ENCODE measurements at places on chromosomes 13 and 19.

DNA sequence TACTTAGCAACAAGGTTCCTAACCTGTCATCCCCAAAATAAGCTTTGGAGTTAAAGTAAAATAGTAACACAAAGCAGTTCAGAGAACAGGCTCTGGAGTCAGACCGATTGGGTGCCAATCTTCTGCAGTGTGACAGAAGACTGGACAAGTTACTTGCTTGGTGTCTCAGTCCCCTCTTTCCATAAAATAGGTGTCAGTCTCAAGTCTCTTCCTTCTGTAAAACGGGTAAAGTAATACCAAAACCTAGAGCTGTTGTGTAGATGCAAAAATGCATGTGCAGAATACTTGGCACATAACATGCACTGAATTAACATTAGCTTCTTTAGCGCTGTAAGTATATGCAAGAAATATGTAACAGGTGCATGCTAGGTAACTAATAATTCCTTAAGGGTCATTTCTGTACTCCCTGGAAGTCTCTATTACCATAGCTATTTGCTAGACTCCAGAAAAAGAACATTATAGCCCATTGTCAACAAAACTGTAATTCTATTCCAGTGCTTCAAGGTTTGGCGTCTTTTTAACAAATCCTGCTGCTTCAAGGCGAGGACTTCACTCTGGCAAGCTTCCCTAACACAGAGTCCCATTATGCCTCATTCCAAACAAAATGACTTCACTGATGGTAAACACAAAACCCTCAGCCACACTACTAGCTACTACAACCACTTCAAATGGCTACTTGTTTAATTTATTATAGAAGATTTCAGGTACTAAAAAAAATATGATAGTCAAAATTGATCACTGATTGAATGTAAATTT lies 32.8 kb downstream of the ELF1 start:
- DNase-seq: peak; percentile 26

DNA sequence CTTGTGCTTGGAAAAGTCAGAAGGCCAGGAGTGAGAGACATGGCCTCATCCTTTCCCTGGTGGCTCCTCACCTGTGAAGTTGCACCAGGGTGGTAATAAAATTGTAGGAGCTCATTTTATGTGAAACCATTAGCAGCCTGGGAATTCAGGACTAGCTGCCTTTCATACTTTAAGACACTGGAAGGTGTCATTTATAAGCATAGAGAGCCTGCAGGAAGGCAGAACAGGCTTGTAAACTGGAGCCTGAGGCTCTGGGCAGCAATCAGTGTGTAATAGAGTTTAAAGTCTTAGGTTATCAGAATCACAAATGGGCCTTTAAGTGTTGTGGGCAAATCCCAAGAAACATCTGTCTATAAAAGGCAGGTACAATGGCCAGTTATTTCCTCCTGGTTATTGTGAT lies 127.2 kb downstream of the TM9SF2 start:
- DNase-seq: no peak

DNA sequence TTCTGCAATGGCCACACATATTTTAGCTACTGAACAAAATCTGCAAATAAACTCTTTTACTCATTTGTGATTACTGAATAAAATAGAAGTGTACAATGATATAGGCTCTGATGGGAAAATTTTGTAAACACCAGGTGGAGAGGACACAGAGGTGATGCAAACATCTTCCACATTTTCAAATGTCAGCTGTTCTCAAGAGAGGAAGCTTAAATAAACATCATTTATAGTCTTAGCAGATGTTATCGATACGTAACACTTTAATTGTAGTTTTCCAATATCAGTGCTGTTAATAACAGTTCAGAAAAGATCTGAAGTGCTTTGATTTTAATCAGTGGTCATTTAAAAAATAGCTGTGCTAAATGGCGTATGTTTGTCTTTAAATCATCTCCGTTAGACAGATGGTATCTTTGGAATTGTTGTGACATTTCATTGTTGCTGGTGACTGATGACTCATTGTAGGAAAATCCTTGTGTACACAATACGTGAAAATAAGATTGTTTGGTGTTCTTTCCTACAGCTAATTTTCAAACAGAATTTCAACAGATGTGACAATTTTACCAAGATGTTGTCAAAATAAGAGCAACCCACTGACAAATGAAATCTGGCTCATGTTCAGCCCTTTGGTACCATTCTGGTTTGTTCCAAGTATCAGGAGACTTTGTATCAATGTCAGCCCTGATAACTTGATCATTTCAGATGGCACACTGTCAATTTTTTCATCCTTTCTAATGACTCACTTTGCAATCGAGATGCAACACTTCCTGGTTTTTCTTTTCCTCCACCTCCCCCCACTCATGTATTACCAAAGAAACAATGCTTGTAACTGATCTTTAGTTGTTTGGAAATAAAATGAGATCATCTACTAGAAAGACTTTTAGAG lies 516.0 kb downstream of the DCT start:
- no peak for DNase-seq

DNA sequence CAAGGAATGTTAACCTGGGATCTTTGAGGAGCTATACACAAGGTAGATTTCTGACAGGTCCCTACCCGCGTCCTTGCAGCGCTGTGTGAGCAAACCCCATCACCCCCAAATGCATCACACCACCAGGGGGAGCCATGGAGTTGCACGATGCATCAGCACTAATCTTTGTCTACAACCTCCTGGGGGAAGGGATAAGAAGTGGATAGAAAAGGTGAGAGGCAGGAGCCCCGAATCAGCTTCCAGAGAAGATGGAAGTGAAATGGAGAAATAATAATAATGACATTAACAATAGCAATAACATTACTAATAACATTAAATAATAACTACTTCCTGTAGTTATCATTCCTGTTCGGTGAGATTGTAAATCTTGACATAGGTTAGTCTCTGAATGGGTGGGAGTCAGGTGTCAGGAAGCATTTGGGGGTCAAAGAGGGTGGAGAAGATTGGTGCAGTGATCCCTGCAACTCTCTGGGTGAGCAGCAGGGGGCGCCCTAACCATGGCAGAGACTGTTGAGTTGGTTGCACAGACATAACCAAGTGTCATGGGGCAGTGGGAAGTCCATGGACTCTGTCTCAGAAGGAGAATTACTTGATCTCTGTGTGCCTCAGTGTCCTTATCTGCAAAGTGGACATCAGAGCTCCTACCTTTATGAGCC lies 16.5 kb downstream of the SIGLEC7 start:
- DNase-seq: peak; percentile 0

GRCh38 chr13:27834095-27834494 lies 41.8 kb downstream of the GSX1 start:
- DNase-seq: no peak

- DNase-seq: no peak
Measured at GRCh38 chr19:11261431-11261970, 823 bp downstream of the DOCK6 start.

- no peak for DNase-seq
Measured at GRCh38 chr13:112451512-112452379, 75.6 kb downstream of the SPACA7 start.

DNA sequence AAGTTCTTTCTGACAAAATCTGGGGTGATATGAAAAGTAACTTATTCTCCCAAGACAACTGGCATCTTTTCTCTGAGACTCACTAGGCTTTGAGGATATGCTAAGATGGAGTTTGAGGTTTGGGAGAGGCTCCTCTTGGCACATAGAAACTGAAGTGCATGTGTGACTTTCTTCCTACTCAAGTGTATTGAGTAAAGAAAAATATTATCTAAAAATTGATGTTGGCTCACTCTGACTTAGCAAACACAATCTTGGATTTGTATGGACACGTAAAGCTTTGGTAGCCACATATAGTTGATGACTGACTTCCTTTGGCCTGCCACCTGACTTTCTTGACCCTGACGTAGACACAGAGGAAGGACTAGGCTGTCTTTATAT lies 71.1 kb upstream of the KLF12 start:
- DNase-seq: no peak

GRCh38 chr19:43743059-43743458 lies 11.7 kb downstream of the SMG9 start:
- no peak for DNase-seq

DNA sequence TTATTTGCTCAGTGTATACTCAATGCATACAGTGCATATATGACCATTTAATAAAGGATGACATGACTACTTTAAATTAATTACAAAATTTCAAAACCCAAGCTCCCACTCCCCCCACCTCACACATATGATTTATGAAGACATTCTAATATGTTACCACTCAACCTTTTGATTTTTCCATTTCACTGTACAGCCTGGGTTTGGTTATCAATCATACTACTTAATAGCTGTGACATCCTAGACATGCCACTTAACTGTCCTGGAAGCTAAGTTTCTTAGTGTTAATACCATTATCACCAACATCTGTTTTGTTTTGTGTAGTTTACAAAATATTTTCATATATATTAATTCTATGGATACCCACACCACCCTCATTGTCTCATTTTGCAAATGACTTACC lies 42.2 kb downstream of the UBL3 start:
- no peak for DNase-seq

GRCh38 chr13:48827709-48828108 lies 148.0 kb upstream of the FNDC3A start:
- DNase-seq: no peak

DNA sequence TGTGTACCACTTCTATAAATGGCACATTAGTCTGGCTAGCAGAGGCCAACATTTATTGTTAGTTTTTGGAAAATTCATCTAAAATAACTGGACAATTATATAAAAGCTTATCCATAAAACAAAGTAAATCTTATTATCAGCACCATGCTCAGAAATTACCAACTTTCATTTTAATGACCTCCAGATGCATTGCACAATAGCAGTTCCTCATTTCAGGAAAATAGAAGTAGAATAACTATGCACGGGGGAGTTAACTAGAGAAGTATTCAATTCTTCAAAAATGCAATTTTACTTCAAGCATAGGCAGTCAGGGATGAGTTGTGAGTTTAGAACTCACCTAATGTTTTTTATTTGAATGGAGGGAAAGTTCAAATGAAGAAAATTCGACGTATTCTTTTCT lies 1023.5 kb downstream of the PCDH17 start:
- no peak for DNase-seq

GRCh38 chr13:108060111-108060510 lies 155.2 kb downstream of the LIG4 start:
- no peak for DNase-seq

DNA sequence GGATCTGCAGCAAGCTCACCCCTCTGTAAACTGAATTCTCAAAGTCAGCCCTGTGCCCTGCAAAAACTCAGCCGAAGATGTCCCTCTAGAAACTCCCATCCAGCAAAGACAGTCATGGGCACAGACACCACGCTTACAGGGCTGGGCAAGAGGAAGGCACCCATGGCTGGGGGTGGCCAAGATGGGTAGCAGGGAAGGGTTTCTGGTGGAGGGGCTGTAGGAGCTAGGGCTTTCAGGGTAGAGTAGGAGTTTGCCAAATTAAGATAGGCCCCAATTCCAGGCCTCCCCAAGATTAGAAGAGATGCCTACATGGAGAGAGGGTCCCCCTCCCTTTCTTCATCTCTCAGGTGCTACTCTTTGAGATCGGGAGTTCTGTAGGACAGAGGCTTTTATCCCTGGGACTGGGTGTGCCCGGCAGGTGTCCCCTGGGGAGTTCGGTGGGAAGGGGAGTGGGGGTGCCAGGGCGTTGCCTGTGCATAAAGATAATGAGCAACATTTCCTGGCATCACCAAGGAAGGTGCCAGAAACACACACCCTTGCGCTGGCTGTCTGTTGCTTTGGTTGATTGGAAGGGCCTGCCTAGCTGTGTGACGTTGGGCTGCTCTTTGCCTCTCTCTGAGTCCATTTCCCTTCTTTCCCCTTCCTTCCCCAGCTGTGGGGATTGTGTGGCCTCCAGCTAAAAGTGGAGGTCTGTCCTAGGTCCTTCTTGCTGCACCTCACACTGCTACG lies 9.4 kb downstream of the NRTN start:
- no peak for DNase-seq

DNA sequence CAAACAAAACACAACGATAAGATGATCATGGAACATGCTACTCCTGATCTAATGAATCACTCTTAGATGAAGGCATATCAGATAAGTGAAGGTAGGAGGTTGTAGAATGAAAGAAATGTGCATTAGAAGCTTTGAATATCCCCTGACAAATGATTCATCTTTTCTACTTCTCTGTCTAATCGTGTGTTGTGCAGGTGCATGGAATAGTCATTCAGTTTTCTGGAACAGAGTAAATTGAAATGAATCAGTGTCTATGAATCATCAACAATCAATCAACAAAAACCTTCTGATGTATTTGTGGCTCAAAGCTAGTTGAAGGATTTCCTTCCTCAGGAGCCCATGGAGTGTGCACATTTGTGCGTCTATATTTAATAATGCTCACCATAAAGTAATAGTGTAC lies 1290.4 kb upstream of the PCDH20 start:
- no peak for DNase-seq

GRCh38 chr13:39406688-39407087 lies 196.3 kb downstream of the LHFPL6 start:
- DNase-seq: no peak

- no peak for DNase-seq
Measured at GRCh38 chr13:65868884-65869283, 1361.3 kb downstream of the PCDH9 start.

GRCh38 chr19:51098365-51099046 lies 9.7 kb downstream of the CTU1 start:
- DNase-seq: no peak

- DNase-seq: peak; percentile 49
Measured at GRCh38 chr13:66665991-66666390, 564.1 kb downstream of the PCDH9 start.

GRCh38 chr13:38697628-38698333 lies 10.9 kb downstream of the FREM2 start:
- DNase-seq: no peak

DNA sequence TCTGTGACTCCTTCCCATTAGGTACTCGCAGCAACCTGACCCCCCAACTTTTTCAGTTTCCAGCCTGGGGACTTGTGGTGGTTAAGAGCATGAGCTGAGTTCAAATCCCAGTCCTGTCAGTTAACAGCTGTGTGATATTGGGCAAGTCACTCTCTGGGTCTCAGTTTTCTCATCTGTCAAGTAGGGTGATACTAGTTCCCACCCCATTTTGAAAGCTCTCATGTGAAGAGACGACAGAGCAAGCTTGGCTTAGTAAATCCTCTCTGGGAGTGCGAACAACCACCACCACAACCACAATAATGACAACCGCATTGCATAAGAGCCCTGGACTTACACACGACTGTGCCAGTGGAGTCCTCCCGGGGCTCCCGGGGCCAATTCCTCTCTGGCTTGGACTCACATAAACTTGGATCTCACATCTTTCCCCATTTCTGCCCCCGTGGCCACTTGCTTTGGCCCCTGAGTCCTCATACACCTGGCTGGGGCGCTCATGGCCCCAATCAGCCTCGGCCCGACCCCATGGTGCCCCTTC lies 454 bp downstream of the BLVRB start:
- DNase-seq: no peak

- DNase-seq: no peak
Measured at GRCh38 chr19:16446724-16447368, 24.9 kb downstream of the EPS15L1 start.

DNA sequence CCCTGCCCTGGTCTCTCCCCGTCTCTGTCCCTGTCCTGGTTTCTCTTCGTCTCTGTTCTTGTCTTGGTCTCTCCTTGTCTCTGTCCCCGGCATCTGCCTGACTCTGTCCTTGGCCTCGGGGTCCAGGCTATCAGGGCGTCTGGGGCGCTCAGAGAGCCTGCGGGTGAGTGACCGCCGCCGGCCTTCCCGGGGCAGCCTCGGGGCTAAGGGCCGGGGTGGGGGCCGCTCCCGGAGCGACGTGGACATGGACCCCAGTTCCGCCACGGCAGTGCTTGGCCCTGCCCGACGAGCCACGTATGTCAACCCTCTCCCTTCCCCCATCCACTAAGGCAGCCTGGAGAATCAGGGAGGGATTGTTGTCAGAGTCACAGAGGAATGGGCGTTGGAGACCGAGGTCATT lies 14.8 kb downstream of the ARHGEF1 start:
- no peak for DNase-seq
